ENCODE measurements at places on chromosomes 4 and X.
A peak's percentile ranks its signal among the peaks of the same experiment; 100 is the strongest.

DNA sequence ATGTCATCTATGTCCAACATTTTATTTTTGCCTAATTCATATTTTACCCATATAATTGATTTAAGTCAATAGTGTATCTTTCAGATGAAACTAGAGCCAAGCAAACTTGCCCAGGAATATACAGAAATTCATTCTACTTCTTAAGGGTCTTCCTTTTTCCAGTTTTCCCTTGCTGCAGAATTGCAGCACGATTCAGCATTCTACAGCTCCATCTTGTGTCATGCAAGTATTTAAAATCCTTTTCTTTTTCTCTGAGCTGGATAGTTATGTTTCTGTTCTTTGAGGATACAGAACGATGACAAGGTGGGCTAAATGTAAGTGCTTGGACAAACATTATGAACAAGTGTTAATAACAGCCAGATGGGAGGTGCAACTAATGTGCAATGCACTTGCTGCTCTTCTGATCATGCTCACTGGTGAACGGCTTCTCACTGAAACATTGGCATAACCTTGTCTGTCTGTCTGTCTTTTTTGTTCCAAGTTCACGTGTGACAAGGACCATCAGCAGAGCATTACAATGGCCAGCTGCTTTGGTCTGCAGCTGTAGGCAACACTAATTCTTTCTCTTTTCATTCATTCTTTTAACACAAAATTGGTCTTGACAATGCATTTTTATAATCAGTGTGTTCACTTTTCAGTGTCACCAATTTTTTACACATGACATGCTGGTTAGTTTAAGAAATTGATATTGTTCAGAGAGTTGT, 1821.7 kb downstream of the ARAP2 start:
- DNase-seq = no peak

DNA sequence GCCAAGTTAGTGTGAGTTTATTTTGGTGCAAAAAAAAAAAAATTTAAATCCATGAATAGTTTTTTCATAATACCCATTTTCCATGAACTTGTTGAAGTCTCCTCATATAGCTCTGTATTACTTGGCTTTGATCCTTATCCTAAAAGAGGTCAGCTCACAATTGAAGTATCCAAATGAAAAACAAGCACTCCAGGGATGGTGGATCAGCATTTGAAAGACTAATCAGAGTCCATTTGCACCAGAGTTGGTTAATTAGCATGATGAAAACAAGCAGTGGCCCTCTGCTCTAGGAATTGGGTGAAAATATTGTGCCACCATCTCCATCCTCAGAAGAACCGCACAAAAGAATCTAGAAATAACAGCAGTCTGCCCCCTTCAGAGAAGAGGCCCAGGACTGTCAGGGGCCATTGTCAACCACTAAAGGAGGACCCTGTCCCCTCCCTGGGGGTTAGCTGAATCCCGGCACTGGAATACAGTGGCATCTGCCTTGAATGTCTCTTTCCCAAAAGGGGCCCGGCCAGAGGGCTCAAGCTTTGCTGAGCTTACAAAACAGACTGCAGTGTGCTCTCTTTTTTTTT, 24.7 kb downstream of the SH3KBP1 start:
- no peak for DNase-seq

GRCh38 chrX:107716118-107716684, 59.4 kb downstream of the TSC22D3 start:
- DNase-seq = peak; percentile 56

DNA sequence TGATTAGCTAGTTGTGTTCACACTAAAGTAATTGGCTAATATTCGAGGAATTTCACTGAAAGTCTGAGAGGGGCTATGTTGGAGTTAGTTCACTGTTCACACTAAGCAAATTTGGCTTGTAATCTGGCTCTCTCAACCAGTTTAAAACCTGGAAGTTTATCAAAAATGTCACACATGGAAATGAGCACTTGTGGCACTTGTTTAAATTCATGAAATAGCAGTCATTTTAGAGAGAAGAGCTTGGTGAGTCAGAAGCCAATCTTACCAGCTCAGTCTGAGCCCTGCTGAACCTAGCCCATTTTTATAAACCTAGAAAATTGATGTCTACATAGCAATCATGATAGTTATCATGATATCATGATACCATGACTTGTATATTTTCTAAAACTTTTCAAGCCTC, 90.7 kb upstream of the JADE1 start:
- no peak for DNase-seq

GRCh38 chr4:19379191-19379708, 872.5 kb upstream of the SLIT2 start:
- DNase-seq = no peak

GRCh38 chr4:172758586-172759340, 409.8 kb upstream of the GALNT7 start:
- no peak for DNase-seq

DNA sequence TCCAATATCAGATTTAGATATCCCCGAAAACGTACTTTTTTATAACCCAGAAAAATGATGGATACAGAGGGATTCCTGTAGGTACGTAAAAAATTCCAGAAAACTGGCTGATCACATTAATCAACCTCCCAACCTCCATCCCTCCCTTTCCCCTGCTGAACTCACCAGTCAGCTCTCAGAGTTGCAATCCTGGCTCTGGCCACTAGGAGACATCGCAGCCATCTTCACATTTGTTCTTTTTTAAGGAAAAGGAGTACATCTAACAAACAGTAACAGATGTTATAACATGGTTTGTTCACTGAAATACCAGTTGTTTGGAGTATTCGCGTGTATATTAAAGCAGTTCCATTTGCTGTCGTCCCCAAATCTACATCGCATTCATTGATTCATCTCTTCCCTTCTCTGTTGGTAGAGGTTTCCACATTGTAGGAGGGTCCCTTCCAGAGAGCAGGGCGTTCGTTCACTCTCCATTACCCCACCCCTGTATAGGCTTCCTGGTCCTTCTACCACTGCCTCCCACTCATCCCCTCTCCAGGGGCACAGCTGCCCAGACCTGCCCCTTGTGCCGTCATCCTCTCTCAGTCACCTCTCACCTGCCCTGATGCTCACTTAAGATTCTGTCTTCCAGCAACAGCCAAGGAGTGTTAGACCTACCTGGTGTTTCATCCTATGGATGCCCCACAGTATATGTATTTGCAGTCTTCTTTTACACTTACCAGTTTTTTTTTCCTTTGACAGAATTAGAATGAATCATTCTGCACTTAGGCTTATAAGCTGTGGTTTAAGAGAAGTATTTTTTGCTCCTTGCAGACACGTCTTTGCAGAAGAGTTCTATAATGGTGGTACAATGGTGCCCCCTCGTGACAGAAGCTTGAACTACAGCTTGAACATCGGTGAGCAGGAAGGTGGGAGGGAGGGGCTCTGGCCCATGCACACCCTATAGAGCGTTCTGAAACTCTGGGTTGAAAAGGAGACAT, 36.8 kb upstream of the RAB40AL start:
- DNase-seq = peak; percentile 37

DNA sequence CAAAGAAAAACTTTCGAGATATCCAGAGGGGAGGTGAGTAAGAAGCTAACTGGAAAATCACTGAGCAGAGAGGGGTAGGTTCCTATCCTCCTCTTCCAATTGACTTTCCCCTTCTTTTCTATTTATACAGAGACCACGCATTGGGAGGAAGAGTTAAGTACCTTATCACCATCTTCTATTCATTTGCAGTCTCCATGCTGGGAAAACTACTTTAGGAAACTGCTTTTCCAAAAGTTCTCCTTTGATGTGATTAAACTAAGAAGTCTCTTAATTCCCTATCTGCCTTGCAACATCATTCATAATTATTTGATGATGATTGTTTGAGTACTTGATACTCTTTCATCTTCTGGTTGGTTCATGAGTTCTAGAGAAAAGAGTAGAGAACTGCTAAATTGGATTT, 306.6 kb downstream of the PPP3CA start:
- no peak for DNase-seq

GRCh38 chrX:10598540-10598939, 21.8 kb downstream of the MID1 start:
- no peak for DNase-seq

GRCh38 chr4:155787113-155787710, 28.4 kb downstream of the GUCY1B1 start:
- DNase-seq = no peak

GRCh38 chr4:52964011-52964410, 101.9 kb downstream of the RASL11B start:
- no peak for DNase-seq

DNA sequence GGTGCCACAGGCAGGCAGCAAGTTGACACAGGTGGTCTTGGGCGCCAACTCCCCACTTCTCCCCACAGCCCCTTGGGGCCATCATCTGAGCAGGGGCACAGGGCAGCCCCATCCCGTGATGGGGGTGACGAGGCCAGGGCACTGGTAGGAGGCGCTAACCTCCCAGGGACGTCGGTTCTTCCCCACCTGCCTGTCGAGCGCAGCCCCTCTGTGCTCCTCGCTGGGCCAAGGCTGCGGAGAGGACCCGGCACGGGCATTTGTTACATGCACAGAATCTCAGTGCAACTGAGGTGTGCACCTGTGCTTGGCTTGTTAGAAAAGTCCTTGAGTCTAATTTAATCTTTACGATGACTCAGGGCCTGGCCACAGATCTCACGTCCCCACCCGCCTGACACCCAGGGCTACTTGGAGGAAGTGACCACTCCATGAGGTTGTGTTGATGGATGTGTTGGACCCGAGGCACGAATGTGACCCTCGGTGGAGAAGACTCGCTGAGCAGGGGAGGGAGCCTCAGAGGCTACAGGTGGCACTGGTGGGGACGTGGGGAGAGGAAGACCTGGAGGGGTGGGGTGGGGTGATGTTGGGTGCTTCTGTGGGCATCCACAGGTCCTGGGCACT, 3.1 kb upstream of the SH3TC1 start:
- DNase-seq = no peak

- DNase-seq = no peak
Observed at GRCh38 chrX:129744861-129745321, 6.1 kb downstream of the XPNPEP2 start.
